ENCODE measurements at places on chromosomes 11 and 22.

GRCh38 chr22:26646158-26646557, 11.2 kb upstream of the MIAT start:
- no peak for DNase-seq

- DNase-seq, result no peak
Observed at GRCh38 chr11:106137061-106137460, 59.6 kb downstream of the AASDHPPT start.

DNA sequence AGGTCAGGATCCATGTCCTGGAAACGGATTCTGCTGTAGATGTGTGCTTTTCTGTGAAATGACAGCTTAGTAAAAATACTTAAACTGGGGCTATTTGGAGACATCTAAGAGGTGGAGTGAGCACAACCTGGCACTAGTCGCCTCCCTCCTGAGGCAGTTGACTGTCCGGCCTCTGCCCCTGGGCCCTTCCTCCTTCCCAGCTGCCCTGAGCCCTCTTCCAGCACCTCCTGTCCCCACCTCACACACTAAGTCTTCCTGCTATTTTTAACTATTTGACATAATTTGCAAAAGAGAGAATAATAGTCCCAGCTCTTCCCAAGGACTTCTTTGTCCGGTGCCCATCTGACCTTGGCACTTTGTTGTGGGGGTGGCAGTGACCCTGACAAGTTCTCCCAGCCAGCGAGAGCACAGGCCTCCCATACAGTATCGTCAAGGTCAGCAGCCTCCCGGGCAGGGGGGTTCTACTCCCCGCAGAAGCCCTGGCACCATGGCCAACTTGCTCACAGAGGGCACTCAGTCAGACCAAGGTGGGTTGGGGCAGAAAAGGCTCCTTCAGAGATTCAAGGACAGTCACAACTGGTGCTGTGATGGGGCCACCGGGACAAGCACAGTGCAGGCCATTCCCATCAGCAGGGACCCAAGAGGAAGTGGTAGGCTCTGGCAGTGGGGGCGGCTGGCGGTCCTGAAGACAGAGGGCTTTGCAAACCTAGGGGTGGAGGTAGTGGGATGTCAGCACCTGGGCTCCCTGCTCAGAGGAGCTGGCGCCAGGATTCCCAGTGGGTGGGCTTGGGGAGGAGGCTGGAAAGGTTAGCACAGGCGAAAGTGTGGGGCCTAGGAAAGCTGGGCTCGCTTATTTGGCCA, 5.5 kb upstream of the NEAT1 start:
- peak; percentile 24 for DNase-seq

DNA sequence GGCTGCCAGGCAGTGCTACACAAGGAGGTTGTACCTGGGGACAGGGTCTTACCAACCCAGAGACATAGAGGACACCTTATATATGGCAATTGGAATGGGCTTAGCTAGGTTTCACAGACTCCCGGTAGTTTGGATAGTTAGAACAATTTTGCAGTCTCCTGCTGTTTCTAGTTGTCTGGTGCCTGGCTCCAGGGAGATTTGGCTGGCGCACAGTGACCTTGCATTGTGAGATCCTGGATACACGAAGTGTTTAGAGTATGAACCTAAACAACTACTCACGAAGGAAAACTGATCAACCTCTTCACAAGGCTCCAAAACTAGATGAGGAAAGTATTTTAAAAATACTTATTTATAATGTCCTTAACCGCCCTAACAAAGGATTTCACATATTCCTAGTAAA, 614.7 kb downstream of the FAM181B start:
- no peak for DNase-seq

DNA sequence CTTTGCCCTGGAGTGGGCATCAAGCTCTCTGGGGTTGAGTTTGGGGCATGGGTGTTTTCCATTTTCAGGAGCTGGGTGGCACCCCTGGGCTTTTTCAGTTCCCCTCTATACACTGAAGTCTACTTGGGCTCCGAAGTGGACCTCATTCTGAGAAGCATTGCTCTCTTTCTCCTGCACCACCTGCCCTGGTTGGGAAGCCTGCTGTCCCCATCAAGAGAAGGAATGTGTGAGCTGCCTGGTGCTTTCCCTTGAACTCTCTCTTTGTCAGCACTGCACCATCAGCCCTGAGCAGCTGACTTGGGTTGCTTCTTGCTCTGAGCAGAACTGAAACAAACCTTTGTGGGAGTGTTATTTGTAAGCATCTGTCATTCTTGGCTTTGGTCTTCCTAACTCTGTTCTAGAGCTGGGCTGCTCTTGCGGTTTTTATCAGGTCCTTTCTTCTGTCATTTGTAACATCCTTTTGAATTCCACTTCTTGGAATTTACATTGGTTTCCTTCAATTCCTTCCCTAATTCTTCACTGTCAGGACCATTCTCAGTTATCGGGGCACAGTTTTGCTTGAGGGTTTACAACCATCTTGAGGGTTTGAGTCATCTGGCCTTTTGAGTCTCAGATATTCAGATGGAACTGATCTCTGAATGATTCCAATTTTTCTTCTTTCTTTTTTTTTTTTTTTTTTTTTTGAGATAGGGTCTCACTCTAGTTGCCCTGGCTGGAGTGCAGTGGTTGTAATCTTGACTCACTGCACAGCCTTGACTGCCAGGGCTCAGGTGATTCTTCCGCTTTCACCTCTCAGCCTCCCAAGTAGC, 20.5 kb downstream of the UBE2L3 start:
- DNase-seq, result peak; percentile 90

DNA sequence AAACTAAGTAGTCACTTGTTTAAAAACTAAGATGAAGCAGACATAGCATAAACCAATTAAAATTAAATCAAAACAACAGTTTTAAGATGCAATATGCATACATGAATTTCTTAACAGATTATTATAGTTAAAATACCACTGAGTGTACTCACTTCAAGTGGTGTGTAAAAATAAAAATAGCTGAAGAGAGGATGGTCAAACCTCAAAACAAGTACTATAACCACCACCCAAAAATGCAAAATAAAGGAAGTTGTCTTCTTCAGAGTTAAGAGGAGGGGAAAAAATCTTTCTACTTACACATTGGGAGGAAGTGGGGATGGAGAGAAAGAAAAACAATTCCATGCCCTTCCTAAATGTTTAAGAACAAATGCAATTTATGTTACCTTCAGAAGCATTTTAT, 31.9 kb downstream of the RRAS2 start:
- no peak for DNase-seq

- DNase-seq, result no peak
Observed at GRCh38 chr22:44777364-44777755, 25.0 kb downstream of the ARHGAP8 start.

- DNase-seq, result no peak
Observed at GRCh38 chr11:47111318-47111804, 65.3 kb downstream of the ARFGAP2 start.

- no peak for DNase-seq
Observed at GRCh38 chr11:79330651-79331050, 110.2 kb downstream of the TENM4 start.

GRCh38 chr22:44378380-44378779, 65.6 kb upstream of the SHISAL1 start:
- no peak for DNase-seq

DNA sequence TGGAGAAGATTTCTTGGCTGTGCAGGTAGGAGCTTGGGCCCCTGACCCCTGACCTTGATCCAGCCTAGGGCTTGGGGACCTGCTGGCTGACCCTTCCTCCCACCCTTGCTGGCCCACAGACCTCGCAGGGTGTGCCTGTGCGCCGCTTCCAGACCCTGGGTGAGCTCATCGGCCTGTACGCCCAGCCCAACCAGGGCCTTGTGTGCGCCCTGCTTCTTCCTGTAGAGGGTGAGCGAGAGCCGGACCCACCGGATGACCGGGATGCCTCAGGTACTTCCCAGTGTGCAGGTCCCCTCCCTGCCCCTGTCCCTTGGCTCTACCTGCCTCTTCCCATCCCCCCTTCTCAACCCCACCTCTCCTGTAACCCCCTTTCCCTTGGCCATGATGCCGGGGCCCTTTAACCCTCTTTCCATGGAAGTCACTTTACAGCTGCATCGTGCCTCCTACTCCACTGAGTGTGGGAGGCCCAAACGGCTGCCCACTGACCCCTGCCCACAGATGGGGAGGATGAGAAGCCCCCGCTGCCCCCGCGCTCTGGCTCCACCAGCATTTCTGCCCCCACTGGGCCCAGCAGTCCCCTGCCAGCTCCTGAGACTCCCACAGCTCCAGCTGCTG, 3.8 kb downstream of the INPPL1 start:
- DNase-seq, result no peak

DNA sequence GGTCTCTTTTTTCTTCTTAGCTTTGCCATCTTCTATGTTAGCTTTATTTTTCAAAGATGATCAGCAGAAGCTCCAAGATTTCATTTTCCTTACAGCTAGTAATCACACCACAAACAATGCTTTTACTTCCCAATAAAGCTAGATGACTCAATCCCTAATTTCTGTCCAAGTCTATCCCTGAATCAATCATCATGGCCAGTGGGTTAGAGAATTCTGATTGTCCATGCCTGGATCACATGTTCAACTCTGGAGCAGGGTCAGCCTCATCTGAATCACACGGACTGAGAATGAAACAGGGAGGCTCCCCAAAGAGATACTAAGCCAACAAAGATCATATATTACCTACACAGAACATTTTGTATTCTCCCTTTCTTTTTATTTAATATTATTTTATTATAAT, 79.6 kb downstream of the BBOX1 start:
- no peak for DNase-seq

GRCh38 chr11:103942646-103943045, 93.8 kb upstream of the DDI1 start:
- DNase-seq, result no peak

DNA sequence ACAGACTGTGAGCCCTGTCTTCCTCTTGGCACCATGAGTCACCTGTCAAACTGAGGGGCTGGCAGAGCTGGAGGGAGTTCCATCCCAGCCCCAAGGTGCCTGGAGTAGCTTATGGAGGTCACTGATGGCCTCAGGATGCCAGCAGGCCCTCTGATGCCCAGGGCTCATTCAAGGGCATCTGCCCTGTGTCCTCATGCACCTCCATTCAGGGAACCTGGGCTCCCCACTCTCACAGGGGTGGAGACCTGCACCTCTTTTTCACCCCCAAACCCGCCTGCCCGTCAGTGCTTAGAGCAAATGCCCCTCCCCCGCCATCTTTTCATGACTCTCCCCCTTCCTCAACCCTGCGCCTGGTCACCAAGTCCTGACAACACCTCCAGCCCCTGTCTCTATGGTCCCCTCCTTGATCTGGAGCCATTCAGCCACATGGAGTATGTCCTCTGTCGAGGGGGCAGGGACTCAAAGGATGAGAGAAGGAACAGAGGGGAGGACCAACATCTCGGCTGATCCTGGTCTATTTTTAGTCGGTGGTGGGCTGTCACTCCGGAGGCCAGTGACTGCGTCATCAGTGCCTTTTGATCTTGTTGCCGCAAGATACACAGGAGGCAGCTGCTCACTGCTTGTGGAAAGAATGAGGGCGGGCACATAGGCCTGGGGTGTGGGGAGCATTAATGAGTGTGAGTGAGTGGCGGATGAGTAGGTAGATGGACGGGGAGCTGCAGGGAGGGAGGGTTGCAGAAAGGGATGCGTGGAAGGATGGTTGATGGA, 72.2 kb downstream of the CDKN1C start:
- DNase-seq, result no peak

- DNase-seq, result peak; percentile 69
Observed at GRCh38 chr11:113147249-113147648, 167.1 kb upstream of the TTC12 start.

DNA sequence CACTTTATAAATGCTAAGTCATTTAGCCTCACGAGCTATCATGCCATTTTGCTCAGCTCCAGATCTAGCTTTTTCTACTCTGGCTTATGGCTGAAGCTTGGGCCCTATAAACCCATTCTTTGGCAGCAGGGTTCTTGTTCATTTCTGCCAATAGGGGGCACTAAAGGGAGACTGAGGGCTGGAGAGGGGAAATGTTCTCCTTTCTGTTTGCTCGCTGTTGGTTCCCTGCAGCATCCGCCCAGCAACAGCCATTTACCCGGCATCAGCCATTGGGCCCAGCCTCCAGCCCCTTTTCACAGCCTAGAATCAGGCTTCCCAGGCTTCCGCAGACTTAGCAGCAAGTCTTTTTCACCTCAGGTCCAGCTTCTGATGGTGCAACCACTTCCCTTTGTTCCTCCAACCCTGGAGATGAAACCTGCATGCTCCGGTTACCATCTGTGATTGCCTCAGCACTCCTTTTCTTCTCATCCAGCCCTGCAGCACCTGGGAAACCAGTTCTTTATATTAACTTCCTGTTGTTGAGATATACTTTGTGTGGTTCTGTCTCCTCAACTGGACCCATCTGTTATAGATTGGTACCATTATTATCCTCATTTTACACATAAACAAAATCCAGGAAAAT, 4.2 kb upstream of the ME3 start:
- DNase-seq, result peak; percentile 38

- peak; percentile 39 for DNase-seq
Observed at GRCh38 chr11:66856496-66857233, at the start of gene LRFN4. TSS of gene LRFN4 (plus strand) at chr11:66857064. CDS start at chr11:66857745, 681 bp downstream.

GRCh38 chr22:20979243-20979809, 2.8 kb upstream of the LZTR1 start:
- DNase-seq, result peak; percentile 53

- no peak for DNase-seq
Observed at GRCh38 chr11:72625691-72626413, 48.4 kb downstream of the PDE2A start.

DNA sequence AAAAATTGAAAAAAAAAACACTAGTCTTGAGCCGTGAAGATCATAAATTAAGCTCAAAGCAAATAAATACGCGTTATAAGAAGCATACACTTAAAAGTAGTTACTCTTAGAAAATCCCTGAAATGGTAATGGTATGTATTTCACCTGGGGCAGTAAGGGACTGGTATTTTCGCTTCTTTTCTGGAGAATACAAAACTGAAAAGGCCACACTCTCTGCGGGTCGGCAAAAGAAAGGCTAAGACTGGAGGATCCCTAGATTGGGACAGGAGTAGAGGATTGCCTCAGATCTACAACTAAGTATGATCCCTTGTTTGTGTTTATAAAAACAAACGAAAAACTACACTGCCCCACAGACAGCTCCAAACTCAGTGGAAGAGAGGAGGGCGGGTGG, 617 bp downstream of the TSG101 start:
- peak; percentile 20 for DNase-seq

DNA sequence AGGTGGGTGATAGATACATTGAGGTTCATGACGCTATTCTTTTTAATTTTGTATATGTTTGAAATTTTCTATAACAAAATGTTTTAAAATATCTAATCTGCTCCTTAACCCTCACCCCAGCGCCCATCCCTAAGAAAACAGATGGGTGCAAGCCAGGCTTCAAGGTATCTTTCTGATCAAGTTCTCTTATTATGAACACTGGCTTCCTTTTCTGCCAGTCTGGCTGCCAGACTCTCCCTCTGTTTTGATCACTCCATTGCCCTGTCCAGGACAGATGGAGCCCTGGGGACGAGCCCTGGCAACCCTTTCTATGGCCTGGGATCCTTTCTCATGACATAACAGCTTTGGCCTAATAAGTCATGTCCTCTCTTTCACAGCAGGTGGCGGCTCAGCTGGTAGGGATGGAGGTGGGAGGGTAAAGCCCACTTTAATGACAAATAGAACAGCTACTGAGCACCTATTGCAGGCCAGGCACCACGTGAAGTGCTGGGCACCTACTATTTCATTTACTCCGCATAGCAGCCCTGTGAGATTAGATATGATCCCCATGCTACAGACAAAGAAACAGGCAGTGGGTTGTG, 38.4 kb downstream of the DRD2 start:
- no peak for DNase-seq
